ENCODE measurements at places on chromosomes 3 and 15.

GRCh38 chr3:149967086-149967685 lies 3.5 kb downstream of the PFN2 start:
- peak; percentile 53 for DNase-seq

DNA sequence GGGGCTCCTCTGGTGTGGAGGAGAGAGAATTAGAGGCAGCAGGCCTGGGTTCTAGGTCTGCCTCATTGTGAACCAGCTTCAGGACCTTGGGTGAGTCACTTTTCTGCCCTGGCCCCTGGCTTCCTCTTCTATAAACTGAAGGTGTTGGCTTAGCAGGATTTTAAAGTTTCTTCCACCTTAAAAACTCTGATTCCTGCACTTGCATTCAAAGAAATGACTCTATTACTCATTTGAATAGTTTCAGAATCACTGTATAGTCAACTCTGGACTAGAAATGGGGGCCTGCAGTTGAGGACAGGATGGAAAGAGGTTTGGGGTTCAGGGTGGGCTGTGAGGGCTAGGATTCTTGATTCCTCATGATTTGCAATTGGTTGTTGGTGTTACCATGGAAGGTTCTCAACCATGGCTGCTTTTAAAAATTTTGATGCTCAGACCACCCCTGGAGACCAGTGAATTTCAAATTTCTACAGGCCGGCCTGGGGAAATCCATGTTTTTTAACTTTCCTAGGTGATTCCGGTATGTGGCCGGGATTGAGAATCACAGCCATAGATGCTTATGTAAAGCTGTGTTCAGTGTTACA lies 19.9 kb downstream of the SMAD3 start:
- no peak for DNase-seq

- no peak for DNase-seq
Measured at GRCh38 chr3:177321819-177322218, 124.5 kb upstream of the TBL1XR1 start.

- no peak for DNase-seq
Measured at GRCh38 chr3:182486463-182486862, 306.8 kb upstream of the ATP11B start.

- peak; percentile 63 for DNase-seq
Measured at GRCh38 chr15:101170568-101171350, 81.1 kb downstream of the CHSY1 start.

DNA sequence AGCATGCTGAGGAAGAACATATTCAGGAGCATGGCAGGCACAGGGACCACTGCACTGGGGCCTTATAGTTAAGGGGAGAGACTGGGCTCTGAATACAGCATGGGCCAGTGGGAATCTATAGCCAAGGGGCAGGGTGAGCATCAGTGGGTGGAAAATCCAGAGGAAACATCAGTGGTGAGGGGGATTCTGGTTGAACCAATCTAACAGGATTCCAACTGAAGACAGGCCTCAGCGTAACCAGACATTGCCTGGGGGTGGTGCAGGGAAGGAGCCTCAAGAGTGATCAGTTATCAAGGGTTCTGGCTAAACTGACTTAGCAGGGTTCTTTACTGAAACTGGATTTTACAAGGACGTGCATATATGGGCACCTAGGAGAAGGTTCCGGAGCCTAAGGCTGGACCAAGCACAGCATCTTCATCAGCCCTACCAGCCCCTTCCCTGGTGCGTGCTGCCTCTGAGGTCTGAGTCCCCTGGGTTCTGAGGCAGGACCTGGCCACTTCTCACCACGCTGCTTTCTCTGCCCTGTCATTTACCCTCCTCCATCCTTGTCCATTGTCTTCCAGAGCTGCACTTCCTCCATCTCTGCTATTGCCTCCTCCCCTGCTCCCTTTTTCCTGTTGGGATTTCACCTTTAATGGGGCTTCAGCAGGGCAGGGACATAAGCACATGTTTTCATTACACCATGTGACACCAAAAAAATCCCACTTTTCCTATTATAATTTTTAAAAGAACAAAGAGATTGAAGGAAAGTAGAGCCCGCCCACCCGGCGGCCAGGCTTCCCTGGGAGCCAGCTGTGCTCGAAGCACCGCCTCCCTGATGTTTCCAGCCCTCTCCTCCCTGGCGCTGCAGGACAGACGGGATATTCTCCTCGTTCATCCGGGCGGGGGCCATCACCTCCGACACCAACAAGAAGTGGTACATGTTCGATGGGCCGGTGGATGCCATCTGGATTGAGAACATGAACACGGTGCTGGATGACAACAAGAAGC lies 52.1 kb downstream of the DNAH1 start:
- DNase-seq, result no peak

DNA sequence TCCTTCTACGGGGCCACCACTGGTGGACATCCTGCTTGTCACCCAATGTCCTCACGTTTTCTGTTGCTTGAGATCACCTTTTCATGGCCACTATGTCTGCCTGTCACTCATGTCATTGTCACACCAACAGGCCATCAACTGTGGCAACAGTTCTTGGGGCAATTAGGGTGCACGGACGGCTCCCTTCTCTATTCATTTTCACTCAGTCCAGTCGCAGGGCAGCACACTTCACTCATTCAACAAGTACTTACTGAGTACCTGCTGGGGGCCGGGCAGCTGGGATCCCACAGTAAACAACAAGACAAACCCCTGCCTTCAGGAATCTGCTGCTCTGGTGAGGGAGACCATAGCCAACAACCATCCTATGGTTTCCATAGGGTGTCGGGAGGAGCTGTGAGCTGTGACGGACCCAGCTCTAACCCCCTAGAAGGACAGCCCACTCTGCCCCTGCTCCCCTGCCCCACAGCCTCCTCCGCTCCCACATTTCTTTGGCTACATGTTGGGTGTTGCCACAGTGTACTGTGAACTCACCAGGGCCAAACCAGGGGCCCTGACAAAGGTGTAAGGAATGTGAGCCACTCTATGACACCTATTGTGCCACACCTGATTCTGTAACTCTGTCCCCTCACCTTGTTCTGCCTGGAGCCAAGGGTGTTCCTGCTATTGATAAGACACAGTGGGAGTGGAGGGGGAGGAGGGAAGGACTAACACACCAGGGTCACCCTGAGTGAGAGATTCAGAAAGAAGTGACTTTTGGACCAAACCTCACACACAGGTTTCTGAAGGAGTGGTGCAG lies 1.9 kb downstream of the VILL start:
- DNase-seq, result no peak

DNA sequence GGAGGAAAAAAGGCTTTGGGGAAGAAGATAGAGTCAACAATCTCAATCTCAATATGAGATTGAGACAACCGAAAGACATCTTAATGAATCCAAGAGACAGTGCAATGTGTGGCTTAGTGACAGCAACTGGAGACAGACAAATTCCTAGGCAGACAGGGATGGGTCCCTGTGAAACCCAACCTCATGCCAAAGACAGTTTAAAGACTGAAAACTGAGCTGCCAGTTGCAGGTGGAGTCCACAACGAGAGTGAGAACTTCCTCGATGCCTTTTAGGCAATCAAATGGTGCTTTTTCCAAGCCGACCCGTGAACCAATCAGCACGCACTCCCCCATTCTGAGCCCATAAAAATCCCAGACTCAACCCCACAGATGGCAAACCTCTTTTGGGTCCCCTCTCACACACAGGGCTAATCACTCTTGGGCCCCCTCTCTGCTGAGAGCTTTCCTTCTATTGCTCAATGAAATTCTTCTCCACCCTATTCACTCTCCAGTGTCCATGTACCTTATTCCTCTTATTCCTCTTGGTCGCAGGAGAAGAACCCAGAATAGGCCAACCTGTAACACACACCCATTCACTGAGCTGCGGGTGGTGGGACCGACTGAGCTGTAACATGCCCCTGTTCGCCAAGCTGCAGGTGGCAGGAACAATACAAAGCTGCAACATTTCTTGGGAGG lies 34.8 kb downstream of the ZMAT3 start:
- DNase-seq, result peak; percentile 66

GRCh38 chr3:160758929-160759577 lies 3.0 kb downstream of the PPM1L start:
- DNase-seq, result no peak

- DNase-seq, result peak; percentile 91
Measured at GRCh38 chr15:98800437-98801233, 152.3 kb downstream of the IGF1R start.

- no peak for DNase-seq
Measured at GRCh38 chr3:193964517-193964880, 171.4 kb upstream of the HES1 start.

DNA sequence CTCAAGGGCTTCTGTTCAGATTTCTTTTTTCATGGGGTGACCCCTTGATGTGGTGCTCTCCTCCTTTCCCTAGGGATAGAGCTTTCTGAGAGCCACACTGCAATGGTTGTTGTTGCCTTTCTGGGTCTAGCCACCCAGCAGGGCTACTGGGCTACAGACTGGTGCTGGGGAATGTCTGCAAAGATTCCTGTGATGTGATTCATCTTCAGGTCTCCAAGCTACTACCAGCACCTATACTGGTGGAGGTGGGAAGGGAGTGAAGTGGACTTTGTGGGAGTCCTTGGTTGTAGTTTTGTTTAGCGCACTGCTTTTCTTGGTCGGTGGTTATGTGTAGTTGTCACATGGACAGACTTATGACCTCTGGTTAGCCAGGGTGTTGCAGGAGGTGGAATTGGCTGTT lies 392.3 kb upstream of the CNTN6 start:
- DNase-seq, result no peak

DNA sequence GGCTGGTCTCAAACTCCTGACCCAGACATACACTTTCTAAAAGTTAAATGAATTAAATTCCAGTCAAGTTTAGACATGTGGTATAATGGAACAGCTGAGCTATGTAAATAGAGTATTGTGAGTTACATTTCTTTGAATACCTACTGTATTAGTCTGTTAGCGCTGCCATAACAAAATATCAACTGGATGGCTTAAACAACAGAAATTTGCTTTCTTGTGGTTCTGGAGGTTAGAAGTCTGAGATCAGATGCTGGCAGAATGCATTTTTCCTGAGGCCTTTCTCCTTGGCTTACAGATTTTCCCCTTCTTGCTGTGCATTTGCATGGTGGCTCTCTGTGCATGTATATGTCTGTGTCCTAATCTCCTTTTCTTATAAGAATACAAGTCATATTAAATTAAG lies 101.5 kb upstream of the TGFBR2 start:
- DNase-seq, result no peak

- peak; percentile 64 for DNase-seq
Measured at GRCh38 chr3:143207338-143207961, 87.9 kb downstream of the CHST2 start.

- DNase-seq, result no peak
Measured at GRCh38 chr15:60880949-60881348, 348.2 kb downstream of the RORA start.

DNA sequence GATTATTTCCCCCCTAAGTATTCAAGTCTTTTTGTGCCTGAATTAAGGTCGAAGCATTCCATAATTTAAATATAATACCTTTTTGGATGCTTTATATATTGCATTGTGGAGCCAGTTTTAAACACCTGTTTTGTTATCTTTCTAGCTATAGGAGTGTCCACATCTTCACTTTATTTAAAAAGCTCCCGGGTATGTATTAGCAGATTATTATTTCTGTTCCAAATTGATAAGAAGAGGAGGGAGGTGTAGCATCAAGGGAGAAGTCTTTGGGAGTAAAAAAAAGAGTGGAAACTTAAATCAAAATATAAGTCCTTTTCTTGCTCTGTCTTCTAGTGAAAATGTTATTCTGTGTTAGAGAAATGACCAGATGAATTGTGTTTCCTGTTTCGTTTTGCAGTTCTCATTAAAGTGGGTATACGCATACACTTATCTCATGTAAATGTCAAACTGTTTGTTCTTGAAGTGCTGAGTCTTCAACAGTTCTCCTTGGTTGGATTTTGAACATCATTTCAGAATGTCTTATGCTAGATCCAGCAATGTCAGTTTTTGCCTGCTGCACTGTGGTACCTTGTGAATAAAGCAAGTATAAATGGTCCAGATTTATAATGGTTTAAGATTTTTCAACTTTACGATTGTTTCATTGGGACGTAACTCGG lies 105.8 kb downstream of the FNDC3B start:
- DNase-seq, result no peak

DNA sequence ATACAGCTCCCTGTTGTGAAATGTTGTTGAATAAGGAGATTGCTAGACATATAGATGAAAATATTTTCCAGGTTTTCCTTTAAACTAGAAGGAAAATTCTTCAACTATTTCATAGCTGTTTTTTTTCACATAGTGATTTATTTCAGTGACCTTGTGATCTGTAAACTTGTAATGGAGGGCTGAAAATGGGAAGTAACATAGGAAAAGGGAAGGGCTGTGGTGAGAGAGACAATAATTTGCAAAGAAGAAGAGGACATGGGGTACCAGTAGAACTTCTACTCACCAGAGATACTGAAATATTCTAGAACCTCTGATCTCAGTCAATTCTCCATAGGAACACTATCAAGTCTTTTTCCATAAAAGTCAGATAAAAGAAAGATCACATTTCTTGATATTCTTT lies 60.4 kb downstream of the PLS1 start:
- no peak for DNase-seq

DNA sequence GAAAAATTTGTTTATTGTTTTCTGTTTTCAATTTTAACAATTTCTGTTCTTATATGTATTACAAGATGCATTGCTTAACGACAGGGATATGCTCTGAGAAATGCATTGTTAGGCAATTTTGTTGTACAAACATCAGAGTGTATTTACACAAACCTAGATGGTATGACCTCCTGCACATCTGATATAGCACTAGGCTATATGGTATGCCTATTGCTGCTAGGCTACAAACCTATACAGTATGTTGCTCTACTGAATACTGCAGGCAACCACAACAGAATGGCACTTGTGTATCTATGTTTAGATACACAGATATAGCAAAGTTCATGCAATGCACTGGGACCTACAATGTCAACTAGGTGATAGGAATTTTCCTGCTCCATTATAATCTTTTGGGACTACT lies 70.1 kb downstream of the SUCNR1 start:
- no peak for DNase-seq

GRCh38 chr3:119665954-119666559 lies 5.7 kb upstream of the POPDC2 start:
- no peak for DNase-seq

DNA sequence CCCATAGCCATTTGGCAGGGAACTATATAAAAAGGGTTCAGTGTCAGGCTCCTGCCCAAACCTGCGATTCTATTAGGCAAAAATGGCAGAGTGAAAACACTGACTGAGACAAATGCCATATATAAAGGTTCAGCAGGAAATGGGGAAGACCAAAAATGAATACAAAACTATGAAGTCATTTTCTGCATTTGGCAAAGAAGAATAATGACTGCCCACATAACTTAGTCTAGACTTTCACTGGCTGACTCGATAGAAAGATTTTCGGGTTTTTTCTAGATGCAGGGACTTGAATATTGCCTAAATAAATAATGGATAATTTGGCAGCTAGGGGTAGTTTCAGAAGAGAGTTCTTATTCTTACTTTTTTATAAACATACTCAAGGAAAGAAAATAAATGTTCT lies 178.0 kb downstream of the TPRG1 start:
- DNase-seq, result no peak

GRCh38 chr3:156251424-156251823 lies 131.0 kb downstream of the KCNAB1 start:
- DNase-seq, result no peak

DNA sequence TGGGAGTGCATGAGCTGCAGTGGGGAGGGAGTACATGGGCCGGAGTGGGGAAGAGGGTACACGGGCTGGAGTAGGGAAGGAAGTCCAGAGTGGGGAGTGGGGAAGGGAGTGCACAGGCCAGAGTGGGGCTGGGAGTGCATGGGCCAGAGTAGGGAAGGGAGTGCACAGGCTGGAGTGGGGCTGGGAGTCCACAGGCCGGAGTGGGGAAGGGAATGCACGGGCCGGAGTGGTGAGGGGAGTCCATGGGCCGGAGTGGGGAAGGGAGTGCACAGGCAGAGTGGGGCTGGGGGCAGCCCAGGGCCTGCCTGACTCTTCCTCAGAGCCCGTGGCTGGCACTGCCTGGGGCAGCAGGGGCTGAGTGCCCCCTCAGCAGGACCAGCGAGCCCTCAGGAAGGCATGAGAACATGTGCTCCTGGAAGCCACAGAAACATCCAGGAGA lies 40.7 kb downstream of the KLF15 start:
- no peak for DNase-seq
